Mesothelial cell of epicardium (in vitro differentiated cells): ENCODE measurements at places on chromosomes 6 and 20. TPM values are rescaled to one million over a fixed set of nuclear protein-coding genes. Genes with fewer than 3 reads are reported as not detected.

Gene FAM217A
- total RNA-seq, result not detected in 3 replicates

Gene UST
- 5.9 to 6.6 TPM (median 6.3 TPM) in 3 replicates for total RNA-seq

Gene PMEPA1
- total RNA-seq, result 39.7 to 40.7 TPM (median 39.9 TPM) in 3 replicates

Gene ROMO1
- total RNA-seq, result 105 to 107 TPM (median 105 TPM) in 3 replicates

Gene LRRN4
- 75.4 to 89.5 TPM (median 78.8 TPM) in 3 replicates for total RNA-seq

Gene SLC18B1
- 24.2 to 26.2 TPM (median 25.3 TPM) in 3 replicates for total RNA-seq

Gene NMBR
- 0.27 TPM in 2 of 3 replicates, not detected in the other for total RNA-seq
